Stimulated activated CD4-positive, alpha-beta T cell treated with anti-CD3 and anti-CD28 coated beads, Interleukin-2, amount 100 ng/mL, for 24 hours (primary cell): ENCODE measurements at places on chromosomes 11 and 22.

DNA sequence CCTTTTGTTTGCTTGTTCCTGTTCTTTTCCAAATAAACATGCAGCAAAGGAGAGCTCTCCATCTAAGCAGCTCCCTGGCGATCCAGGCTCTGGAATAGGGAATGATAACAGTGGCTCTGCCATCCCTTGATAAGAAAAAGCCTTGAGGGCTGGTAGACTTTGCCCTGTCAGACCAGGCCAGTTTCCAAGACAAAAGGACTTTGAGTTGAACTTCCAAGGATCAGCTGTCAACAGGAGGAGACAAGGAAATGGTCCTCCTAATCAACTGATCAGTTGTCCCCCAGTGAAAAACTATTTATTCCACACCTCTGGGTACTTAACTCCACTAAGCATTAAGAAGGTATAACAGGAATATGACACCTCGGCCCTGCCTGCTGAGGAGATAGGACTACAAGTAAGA, 127.8 kb downstream of the PARVA start:
- DNase-seq: no peak

DNA sequence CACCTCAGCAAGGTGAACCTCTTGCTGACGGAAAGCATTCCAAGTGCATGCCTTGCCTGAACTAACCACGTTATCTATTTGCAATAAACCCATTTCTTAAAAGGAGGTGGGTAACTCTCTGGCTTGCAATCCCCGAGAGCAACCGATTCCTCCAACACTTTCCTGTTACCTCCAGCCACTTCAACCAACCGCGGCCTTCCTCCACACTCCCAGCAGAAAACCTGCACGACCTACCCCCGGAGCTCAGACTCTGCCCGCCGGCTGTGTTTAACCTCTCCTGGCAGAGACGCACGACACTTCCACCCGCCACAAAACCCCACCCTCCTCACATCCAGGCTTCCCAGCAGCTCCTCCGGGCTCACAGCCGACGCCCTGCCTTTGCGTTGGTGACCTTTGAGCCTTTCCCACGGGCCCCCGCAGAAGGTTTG, 708 bp downstream of the SCO2 start:
- no peak for DNase-seq

DNA sequence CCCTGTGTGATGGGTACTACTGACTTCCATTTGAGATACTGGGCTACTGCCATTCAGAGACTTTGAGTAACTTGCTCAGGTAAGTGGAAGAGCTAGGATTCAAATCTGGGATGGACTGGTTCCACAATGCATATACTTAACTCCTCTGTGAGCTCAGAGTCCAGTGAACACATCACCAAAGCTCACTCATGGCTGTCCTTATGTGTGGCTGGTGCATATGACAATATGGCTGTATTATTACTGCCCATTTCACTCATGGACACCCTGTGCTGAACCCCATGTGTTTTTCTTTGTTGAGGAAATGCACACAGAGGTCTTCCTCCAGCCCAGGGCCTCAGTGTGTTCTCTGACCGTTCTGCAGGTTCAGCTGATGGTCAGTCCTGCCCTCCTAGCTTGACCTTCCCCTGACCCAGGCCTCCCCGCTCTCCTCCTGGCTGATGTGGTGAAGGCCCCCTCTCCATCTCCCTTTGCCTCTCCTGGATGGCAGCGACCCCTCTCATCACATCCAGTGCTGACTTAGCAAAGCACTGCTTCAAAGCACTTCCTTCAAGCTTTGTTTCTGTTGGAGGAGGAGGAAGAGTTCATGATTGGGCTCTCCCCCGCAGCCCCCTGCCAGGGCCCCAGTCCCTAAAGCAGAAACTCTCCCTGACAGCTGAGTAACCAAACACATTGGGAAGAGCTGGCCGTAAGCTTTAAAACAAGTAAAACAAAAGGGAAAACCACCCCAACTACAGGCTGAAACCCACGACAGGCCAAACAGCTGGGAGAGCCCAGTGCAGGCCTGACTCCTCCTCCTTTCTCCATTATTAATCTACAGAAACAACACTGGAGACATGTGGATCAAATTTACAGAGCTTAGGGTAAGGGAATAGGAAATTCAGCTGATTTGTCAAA, 101.2 kb downstream of the NAT10 start:
- DNase-seq: no peak

GRCh38 chr11:82004537-82005213, 729.0 kb downstream of the FAM181B start:
- no peak for DNase-seq

DNA sequence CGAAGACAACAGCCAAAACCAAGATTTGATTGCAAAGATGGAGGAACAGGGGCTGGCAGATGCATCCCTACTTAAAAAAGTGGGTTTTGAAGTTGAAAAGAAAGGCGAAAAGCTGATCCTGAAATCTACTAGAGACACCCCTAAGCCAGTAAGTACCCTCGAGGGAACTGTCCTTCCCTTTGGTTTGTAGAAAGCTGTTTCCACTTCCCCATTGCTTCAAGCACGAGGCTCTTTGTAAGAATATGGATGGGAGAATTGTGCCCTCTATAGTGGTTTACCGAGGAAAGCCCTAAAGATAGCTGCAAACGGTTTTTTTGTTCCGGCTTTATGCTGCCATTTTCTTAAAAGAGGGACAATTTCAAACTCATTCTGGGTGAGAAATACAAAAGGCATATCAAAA, 133.9 kb downstream of the WNT7B start:
- DNase-seq: no peak

GRCh38 chr22:41237036-41237706, 3.6 kb downstream of the CHADL start:
- no peak for DNase-seq

GRCh38 chr11:83528225-83528624, 242.1 kb upstream of the CCDC90B start:
- DNase-seq: no peak

DNA sequence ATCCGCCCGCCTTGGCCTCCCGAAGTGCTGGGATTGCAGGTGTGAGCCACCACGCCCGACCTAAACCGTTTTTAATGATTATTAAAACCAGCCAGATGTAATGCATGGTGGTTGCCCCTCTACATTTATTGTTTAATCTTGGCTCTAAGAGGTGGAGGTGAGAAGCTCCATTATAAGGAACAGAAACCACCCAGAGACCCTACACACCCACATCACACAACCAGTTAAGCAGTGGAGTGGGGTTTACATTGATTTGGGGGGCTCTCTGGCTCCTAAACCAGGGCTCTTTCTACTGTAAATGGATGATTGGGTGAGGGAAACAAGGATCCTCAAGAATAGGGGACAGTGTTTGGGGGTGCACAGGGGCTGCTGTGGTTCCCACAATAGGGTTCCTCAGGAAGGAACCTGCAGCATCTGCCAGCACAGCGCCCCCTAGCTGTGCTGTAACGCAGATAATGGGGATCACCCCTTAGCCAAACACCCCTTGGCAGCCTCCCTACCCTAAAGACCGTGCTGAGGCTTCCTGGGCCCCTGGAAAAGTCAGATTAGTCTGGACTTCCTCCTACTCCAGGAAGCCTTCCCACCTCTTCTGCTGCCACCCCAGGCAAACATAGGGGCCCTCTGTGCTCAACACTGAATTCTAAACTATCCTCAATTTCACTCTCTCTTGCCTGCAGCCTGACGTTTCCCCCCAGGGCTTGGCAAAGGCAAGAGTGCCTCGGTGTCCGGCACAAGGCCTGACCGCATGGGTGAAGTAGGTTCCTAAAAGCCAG, 2.4 kb downstream of the MPST start:
- DNase-seq: peak; percentile 63

GRCh38 chr11:70278994-70279393, 8.5 kb downstream of the PPFIA1 start:
- no peak for DNase-seq

DNA sequence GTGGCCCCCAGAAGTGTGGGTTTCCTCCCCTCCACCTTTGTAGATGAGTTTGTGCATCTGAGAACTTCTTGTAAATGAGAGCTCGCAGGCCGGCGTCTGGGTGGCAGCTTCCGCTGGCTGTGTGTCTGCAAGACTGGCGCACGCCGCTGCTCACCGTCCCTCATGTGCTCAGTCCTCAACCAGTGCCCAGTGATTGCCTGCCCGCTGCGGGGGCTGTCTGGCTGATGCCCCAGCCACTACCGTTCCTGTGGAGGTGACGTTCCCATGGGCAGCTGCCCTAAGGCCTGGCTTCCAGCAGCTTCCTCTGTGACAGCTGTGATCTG, 8.8 kb downstream of the TBX1 start:
- DNase-seq: no peak

- no peak for DNase-seq
Observed at GRCh38 chr11:65590240-65590738, 5.3 kb downstream of the KCNK7 start.

- DNase-seq: no peak
Observed at GRCh38 chr11:13098616-13099289, 89.6 kb downstream of the RASSF10 start.

GRCh38 chr22:44151676-44152075, 29.0 kb upstream of the PARVG start:
- DNase-seq: no peak

GRCh38 chr22:26768952-26769351, 111.6 kb downstream of the MIAT start:
- DNase-seq: no peak

DNA sequence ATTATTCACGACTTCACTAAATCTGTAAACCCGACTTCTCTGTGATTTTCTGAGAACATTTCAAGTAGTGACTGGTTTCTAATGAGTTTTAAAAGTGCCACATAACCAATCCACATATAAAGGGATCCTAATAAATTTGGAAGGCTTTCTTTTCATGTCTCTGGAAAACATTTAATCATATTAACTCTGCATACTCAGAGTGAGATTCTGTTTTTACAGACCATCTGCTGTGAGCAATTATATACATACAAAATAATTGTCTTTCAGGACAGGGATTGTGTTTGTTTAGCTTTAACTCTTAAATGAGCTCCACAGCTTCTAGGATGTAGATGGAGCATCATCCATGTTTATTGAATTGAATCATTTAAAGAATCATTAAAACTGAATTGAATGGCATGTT, 65.1 kb downstream of the PRMT3 start:
- DNase-seq: no peak

DNA sequence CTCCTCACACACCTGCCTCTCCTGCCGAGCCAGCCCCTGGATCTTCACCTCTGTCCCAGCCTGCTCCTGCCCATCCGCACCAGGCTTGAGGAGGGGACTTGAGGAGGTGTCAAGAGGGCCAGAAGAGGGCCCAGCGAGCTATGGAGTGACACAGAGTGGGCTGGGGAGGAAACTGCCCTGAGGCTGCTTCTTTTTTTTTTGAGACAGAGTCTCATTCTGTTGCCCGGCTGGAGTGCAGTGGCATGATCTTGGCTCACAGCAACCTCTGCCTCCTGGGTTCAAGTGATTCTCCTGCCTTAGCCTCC, 21.9 kb upstream of the CDON start:
- DNase-seq: no peak

GRCh38 chr11:67167091-67167490, 48.0 kb downstream of the KDM2A start:
- DNase-seq: no peak

- no peak for DNase-seq
Observed at GRCh38 chr22:30265131-30265720, 1.4 kb downstream of the OSM start.

- DNase-seq: no peak
Observed at GRCh38 chr11:133271206-133271605, 261.1 kb downstream of the OPCML start.

- DNase-seq: no peak
Observed at GRCh38 chr11:9208726-9209501, 56.2 kb downstream of the DENND5A start.

DNA sequence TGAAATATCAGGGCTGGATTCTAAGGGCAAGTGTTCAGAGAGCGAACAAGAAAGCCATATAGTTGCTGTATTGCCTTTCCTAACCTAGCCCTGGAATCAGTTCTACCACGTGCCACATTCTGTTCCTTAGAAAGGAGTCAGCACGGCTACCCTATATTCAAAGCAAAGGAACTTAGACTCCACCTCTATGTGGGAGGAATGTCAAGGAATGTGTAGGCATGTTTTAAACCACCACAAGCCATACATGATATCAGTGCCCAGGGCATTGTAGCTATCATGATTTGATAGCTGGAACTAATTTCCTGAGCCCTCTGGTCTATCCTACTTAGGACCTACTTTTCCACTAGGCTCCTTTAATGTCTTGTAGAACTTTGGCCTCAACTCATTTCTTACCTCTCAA, 2.5 kb upstream of the EIF4ENIF1 start:
- DNase-seq: no peak

DNA sequence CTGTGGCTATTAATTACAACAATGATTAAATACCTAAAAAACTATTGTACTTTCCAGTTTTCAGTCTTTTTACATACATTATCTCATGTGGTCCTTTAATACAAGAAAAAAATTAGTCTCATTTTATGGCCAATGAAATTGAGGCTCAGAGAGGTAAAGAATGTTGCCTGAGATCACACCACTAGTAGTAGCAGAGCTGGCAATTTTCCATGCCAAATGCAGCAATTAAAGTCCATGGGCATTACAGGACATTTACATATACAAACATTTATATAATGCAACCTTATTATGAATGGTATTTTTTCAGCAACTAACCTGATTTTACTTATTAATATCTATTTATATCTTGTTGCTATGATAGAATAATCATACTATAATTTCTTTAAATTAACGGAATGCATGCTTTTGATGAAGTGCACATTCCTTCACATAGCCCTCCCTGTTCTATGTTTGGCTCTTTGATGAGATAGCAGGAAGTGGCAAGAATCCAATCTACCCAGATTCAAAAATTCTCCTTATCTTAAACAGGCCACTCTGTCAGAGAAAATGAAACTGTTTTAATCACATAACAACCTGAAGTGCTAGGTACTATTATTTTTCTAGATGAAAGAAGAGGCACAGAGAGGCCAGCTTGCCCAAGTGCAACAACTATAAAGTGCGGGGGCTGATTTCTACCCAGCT, 120.9 kb upstream of the LDLRAD3 start:
- DNase-seq: no peak

GRCh38 chr11:3994030-3994640, 100.5 kb upstream of the RRM1 start:
- no peak for DNase-seq

DNA sequence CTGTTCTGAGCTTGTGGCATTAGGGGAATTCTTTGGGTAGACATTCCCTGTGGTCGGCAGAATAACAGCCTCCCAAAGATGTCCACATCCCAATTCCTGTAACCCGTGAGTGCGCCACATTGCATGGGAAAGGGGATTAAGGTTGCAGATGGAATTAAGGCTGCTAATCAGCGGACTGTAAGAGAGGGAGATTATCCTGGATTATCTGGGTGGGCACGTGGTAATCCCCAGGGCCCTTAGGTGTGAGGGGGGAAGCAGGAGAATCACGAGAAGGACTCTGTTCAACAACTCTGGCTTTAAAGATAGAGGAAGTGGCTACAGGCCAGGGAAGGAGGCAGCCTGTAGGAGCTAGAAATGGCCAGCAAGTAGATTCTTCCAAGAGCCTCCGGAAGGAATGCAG, 16.0 kb downstream of the CACNG2 start:
- no peak for DNase-seq
